Left cardiac atrium (tissue), 4 donors: ENCODE measurements at places on chromosomes 3 and 15.
A peak's percentile ranks its signal among the peaks of the same experiment; 100 is the strongest.

- no peak for DNase-seq
These were observed 84.6 kb downstream of the ZBTB20 start for GRCh38 chr3:115062412-115062956.

- DNase-seq: no peak
These were observed 228.3 kb upstream of the ZBTB20 start for GRCh38 chr3:115375362-115375761.

- DNase-seq: no peak
These were observed 50.5 kb upstream of the MINAR1 start for GRCh38 chr15:79381593-79381992.

- DNase-seq: no peak
These were observed 66.1 kb downstream of the LSM3 start for GRCh38 chr3:14244521-14245247.

GRCh38 chr15:90367576-90367975, 15.5 kb downstream of the ZNF774 start:
- DNase-seq: no peak

- no peak for DNase-seq
These were observed 6.1 kb downstream of the NGRN start for GRCh38 chr15:90271459-90272166.

DNA sequence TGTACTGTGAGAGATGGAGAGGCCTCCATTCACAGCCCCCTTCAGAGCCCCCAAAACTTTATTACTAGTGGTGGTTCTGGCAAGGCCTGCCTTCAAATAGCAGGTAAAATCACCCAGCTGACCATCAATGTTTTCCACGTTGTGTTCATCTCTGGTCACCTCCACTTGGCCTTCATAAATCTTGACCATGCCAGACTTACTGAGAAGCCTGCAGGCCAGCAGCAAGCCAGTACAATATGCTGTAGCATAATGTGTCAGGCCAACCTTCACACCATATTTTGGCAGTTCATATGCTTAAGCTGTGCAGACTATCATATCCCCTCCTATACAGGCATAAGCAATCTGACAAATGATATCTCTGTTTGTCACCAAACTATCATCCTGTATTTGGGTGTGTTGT, 62.1 kb downstream of the ZNF621 start:
- DNase-seq: no peak

DNA sequence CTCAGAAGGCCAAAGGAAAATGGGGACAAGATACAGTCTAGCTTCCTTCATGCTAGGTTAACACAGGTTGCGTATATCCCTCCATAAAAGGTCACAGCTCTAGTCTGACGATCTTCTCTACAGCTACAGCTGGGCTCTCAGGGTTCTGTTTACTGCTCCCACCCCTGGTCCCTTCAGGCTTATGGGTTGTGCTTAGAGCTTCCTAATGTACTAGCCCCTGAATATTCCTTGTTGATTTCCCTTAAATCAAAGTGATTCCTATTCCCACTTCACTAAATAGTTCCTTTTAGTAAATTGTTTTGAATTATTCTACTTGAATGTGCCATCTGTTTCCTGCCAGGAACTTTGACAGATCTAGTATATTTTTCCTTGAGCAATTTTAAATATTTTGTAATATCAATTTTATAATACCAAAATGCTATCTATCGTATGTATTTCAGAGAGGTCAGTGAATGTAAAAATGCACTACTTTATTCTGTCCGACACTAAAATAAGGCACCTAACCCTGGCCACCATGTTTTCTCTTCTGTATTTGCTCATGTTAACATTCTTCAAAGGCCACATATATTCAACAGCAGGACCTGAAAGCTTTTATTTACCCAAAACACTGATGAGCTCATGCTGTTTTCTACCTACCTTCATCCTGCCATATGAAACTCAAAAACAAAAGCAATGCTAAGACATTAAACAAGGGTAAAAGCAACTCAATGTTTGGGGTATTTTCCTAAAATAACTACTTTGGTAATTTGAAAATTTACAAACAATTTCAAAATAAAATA, 92.8 kb upstream of the TGFBR2 start:
- no peak for DNase-seq

DNA sequence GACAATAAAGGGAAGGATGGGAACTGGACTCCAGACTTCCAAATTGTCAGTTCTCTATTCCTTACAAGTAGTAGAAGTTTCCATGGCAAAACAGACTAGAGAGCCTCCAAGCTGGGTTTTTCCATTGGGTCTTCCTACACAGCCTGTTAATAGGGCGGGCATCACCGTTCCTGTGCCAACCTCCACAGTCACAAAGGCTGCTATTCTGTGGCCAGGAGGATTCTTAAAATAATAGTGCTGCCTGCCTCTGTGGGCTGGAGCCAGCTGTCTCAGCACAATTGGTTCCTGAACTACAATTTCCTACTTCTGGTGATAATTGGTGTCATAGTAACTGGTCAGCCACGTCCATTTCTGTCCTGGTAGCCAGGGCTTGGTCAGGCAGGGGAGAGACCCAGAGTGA, 38.6 kb downstream of the LYZL4 start:
- no peak for DNase-seq

GRCh38 chr3:33798113-33798417, 365 bp upstream of the PDCD6IP start:
- DNase-seq: no peak

DNA sequence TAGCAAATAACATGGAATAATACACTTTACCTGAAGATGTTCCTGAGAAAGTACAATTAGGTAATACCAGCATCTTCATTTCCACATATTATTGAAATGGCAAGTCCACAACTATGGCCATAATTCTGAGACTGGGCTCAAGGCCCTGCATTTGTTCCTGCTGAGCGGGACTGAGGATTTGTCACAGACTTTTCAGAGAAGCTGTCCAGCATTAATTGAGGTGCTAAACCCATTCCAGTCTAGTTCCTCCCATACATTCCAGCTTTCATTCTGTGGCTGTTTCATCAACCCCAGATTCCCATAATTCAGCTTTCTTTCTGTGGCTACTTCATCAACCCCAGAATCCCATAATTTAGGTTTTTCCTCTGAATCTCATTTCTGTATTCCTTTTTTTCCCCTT, 293.4 kb upstream of the GBE1 start:
- no peak for DNase-seq

DNA sequence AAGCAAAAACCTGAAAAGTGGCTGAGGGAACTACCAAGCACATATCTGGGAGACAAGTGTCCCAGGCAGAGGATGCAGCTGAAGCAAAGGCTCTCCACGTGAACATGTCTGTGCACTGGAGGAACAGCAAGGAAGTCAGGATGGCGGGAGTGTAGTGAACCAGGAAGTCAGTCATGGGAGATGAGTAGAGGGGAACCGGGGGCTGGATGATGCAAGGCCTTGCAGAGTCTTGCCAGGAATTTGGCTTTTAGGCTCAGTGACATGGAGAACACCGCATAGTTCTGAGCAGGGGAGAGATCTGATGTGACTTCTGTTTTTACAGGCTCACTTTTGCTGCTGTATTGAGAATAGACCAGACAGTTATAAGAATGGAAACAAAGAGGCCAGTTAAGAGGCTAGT, 19.0 kb downstream of the C2CD4A start:
- DNase-seq: no peak

GRCh38 chr3:39322936-39323335, 6.6 kb upstream of the CCR8 start:
- no peak for DNase-seq

- no peak for DNase-seq
These were observed 39.4 kb downstream of the KAT2B start for GRCh38 chr3:20079621-20080020.

DNA sequence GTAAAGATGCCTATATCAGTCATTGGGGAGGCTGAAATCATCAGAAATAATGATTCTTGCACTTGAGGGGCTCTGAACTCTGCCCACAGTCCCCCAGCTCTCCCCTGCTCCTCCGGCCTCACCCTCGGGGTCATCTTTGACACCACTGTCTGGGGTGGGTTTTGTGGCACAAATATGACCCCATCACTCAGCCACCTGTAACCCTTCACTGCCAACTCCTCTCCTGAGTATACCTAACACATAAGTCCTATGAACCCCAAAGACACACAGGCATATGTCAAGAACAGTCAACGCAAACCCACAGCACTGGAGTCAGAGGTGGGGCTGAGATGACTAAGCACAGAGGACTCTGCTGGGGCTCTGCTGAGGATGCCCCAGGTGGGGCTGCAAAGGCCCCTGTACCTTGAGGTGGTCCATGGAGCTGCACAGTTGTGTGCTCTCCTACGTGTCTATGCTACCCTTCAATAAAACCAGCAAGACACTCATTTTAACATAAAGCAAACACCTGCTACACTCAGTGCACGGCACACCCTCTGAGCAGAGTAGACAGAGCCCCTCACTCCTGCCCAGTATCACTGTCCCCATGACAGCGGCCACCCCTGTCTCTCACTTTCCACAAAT, 29.9 kb downstream of the SLC41A3 start:
- DNase-seq: no peak

GRCh38 chr15:53212785-53213184, 422.6 kb upstream of the ONECUT1 start:
- no peak for DNase-seq

DNA sequence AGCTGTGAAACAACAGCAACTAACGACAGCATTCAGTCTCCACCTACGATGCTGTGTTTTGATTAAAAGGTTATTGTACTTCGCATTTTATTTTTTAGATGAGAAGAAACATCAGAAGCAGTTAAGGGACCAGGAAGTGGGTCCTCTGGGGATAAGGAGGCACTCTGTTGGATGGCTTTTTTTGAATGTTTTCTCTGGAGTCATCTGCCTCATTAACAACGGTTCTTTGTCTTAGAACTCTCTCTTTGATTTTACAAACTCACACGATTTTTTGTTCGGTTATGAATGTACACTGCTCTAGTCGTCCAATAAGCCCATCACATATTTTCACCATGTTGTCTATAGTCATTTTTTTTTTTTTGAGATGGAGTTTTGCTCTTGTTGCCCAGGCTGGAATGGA, 36.0 kb upstream of the ARPIN start:
- DNase-seq: no peak

GRCh38 chr15:62362608-62363007, 197.5 kb upstream of the C2CD4B start:
- no peak for DNase-seq

- no peak for DNase-seq
These were observed 59.6 kb downstream of the ABTB1 start for GRCh38 chr3:127732303-127732702.

GRCh38 chr3:107498646-107499045, 24.1 kb upstream of the BBX start:
- DNase-seq: no peak

DNA sequence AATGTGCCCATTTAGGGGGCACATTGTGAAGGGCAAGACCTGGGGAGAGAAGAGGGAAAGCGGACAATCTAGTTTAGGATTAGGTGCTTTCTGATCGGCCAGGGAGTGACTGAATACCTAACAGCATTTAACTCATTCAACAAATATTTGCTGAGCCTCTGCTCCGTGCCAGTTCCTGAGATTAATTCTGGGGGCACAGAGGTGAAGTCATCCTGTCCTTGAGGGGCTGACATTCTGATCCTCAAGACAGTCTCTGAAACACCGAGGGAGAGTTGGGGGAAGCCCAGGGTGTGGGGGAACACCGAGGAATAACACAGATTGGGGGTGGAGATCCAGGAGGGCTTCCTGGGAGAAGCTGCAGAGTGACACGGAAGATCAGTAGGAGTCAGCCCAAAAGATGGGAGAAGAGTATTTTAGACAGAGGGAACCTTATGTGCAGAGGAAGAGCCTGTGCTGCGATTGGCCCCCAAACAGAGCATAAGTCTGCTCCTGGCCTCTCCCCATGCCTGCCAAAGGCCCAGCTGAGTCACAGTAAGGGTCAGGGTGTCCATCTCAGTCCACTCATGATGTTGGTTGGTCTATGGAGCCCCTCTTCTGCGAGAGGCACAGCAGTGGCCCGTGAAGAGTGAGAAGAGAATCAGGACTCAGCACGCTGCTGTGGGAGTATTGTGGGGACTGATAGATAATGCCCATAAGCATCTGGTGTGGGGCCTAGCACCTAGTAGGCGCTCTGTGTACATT, 60.2 kb downstream of the AMOTL2 start:
- DNase-seq: no peak

- DNase-seq: no peak
These were observed 25.4 kb downstream of the MAPKAPK3 start for GRCh38 chr3:50642382-50642781.

GRCh38 chr3:149115114-149115513, 14.3 kb upstream of the HPS3 start:
- no peak for DNase-seq

- DNase-seq: peak; percentile 54
These were observed 471.0 kb upstream of the PROK2 start for GRCh38 chr3:72255791-72256559.

DNA sequence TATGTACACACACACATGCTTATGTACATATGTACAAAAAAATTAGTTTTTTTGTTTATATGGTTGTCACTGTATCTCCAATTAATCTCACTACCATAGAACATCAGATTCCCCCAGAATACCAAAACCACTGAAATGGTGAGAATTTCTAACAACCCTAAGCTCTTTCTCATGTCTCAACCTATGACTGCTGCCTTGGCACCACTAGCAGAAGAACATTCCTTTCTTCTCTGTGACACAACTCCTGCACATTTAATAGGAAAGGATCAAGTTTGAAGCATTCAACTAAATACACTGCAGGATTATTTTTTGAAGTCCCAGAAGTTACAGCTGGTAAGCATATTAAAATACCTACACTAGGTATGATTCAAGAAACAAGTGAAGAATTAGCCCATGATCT, 109.6 kb downstream of the FAM174B start:
- DNase-seq: no peak

DNA sequence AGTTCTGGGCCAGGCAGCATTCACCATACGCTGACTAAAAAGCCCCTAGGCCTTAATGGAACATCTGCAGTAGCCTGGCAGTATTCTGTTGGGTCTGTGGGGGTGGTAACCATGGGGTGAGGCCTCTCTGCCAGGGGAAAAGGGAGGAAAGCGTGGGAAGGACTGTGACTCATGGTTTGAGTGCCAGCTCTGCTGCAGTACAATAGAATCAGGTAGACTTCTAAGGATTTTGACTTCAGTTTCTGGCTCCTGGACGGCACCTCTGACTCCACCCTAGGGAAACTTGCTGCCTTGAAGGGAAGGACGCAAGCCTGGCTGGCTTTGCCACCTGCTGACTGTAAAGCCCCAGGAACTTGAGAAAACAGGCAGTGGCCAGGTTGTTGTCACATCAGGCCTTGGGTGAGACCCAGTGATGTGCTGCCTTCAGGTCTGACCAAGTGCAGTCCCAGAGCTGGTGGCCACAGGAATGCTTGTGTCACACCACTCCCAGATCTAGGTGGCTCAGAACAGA, 148.6 kb downstream of the SUCNR1 start:
- DNase-seq: no peak

GRCh38 chr3:111768571-111769100, 90.4 kb upstream of the PHLDB2 start:
- no peak for DNase-seq

GRCh38 chr15:65184305-65184867, 756 bp downstream of the CLPX start:
- peak; percentile 66 for DNase-seq

DNA sequence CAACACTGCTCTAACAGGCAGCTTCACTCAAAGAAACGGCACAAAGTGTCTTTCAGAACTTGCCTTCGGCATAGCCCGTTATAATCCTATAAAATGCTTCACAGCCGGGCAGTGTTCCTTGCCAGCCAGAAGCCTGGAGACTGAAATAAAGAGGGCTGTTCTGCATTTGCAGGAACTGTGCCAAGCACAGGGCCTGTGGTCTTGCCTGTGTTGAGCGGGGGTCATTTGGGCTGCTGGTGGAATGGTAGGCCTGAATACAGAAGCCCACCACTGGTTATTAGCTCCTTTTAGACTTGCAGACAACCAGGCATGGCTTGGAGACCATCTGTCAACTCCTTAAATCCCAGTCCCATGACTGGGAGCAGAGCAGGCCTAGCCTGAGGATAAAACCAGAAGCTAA, 4.7 kb upstream of the ARHGEF3 start:
- no peak for DNase-seq

- no peak for DNase-seq
These were observed 154.3 kb upstream of the TRIM42 start for GRCh38 chr3:140523600-140523999.
